Naive thymus-derived CD4-positive, alpha-beta T cell (primary cell): ENCODE measurements at places on chromosomes 7 and 10.

GRCh38 chr7:87570178-87570577 lies 30.5 kb downstream of the ABCB1 start:
- no peak for DNase-seq

DNA sequence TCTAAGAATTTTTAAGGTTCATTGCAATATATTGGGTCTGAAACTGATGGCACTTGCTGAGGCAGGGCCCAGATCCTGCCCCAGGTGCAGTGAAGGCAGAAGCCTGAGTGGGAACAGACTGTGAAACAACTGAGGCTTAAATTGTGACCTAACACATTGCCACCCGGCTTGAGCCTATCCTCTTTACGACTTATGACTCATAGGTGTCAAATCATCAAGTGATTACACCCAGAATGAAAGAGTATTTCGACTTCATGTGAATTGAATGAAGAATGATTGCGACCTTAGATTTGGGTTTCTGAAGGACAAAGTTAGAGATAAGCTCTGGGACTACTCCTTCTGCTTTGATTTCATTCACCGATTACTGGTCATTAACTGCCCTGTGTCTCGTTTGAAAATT lies 200.9 kb downstream of the CREB5 start:
- no peak for DNase-seq

DNA sequence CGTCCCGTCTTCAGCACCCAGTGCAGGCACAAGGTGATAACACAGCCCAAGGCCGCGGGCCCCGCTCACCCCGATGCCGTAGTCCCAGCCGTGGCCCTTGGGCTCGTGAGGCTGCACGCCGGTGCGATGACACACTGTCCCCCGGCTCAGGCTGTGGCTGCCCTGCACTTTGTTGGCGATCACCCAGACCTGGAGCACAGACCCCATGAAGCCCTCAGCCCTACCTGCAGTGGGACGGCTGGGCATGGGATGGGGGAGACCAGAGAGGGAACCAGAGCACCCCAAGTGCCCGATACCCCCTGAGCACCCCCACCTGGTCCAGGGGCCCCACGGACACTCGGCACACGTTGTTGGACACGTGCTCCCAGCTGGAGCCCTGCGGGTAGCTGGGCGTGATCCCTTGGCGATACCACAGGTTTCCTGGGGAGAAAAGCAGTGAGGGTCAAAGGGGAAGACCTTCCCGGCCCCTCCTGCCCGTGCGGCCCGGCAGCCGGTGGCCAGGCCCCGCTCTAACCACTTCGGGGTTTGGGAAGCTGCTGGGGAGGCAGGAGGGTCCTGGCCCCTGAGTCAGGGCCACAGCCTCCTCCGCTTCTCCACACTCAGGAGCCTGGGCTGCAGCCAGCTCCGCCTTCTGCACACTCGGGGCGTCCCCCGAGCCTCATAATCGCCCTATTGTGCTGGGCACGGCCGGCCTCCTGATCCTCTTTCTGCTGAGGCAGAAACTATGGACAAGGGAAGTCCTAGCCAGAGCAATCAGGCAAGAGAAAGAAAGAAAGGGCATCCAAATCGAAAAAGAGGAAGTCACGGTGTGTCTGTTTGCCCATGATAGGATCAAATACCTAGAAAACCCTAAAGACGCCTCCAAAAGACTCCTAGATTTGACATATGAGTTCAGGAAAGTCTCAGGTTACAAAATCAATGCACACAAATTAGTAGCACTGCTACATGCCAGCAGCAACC lies 6.7 kb downstream of the BHLHA15 start:
- no peak for DNase-seq

- DNase-seq: no peak
Measured at GRCh38 chr10:22723343-22723779, 9.0 kb upstream of the PIP4K2A start.

- peak; percentile 38 for DNase-seq
Measured at GRCh38 chr10:17607603-17608332, 9.4 kb downstream of the HACD1 start.
